NCI-H1105 (cell line): ENCODE measurements at places on chromosomes 3 and 15.

DNA sequence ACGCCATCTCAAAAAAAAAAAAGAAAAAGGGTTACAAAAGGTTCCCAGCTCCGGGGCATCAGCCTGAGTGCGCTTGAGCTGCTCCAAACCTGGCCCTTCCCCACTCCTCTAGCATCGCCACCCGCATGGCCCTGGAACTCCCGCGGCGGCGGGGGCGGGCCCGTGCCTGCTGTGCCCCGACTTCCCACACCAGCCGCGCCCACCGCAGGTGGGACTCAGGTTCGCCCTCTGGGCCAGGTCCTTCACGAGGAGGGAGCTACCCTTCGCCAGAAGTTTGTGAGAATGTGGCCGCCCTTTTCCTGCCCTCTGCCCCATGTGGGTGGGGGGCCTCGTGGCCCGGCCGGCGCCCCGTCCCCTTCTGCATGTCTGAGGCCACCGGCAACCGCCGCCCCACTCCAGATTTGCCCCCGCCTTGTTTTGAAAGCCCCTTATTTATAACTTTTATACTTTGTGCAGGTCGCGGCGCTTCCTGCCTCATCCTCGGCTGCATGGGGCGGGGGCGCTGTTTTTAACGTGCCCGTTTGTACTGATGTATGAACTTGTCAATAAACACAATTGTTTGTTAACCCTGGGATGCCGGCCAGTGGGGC is 507 bp upstream of the JMJD7 start:
- DNase-seq, result peak; percentile 15

DNA sequence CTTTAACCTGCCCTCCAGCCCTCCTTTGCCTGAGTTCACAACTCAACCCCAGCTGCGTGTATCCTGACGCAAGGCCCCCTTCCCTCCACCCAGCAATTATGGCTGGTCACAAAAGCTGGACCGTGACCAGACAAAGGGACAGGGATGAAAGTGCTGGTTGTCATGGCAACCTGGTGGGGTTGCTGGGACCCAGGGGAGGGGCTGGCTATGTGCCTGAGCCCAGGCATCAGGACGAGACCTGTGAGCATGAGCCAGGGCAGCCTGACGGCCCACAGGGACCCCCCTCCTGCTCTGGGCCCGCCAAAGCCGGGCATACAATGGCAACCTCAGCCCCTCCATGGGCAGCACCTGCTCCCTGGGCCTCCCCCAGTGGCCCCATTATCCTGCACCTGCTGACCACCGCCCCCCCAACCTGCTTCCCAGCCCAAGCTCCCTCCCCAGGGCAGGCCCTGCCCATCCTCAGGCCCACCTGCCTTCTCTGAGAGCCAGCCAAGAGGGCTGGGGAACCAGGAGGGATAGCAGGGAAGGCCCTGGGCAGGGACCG is 4.5 kb upstream of the DNAH1 start:
- DNase-seq, result peak; percentile 71

DNA sequence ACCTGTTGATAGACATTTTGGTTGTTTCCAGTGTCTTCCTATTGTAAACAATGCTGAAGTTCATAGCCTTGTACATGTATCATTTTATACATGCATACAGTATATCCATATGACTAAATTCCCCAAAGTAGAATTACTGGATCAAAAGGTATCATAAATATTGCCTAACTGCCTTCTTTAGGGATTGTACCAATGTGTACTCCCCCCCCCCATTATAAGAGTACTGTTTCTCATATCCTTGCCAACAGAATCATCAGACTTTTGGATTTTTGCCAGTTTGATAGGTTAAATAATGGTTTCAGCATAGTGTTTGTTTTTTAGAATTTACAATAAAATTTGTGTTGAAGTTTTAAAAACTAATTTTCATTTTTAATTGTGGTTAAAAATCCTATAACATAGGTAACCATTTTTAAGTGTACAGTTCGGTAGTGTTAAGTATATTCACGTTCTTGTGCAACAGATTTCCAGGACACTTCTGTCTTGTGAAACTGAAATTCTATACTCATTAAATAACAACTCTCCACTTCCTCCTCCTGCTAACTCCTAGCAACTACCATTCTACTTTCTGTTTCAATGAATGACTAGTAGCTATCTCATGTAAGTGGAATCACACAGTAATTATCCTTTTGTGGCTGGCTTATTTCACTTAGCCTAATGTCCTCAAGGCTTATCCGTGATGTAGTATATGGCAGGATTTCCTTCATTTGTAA is 30.8 kb upstream of the MAP3K13 start:
- peak; percentile 82 for DNase-seq

- DNase-seq, result no peak
These were observed 68.5 kb upstream of the GBE1 start for GRCh38 chr3:81829937-81830336.

DNA sequence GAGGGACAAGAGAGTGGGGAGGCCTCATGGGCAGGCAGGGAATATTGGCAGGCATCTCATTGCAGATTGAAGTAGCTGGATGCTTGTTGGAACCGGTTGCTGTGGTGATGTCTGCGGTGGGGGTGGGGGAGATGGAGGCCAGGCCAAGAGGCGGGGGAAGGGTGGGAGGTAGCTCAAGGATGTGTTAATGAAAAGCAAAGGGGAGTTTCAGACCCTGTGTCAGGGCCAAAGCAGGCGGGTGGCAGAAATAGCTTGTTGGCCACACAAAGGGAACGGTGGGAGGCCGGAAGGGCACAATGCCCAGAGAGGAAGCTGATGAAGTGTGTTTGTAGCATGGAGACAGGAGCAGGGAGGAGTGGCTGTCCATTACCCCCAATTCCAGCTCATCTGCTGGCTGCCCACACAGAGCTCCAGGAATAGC is 28.0 kb downstream of the CCDC33 start:
- DNase-seq, result no peak

DNA sequence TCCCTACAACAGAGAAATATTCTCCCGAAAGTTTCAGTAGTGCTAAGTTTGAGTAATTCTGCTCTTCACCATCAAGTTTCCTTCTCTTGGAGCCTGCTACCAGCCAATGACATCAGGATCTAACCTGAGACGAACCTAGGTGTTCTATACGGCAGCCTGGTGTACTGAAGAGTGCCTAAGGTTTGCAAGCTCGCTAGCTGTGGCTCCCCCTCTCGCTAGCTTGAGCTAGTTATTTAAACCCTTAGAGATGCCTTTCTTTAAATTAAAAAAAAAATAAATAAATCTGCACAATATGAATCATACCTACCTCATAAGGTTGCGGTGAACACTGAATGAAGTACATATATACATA is 1.4 kb upstream of the COL8A1 start:
- no peak for DNase-seq

DNA sequence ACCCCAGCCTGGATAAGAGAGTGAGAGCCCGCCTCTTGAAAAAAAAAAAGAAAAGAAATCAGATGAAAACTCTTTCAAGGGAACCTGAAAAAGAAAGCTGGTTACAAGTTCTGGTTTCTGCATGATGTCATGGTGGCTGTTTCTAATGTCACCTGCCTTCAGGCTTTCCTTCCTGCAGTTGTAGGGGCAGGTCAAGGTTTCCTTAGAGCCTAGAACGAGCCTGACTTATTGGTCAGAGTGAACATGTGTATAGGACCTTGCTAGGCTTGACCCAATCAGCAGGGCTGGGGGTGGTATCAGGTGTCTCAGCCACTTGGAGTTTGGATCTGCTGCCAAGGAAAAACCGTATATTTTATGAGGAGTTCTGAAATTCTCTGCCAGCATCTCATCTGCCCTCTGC is 3.8 kb downstream of the IVD start:
- DNase-seq, result no peak

DNA sequence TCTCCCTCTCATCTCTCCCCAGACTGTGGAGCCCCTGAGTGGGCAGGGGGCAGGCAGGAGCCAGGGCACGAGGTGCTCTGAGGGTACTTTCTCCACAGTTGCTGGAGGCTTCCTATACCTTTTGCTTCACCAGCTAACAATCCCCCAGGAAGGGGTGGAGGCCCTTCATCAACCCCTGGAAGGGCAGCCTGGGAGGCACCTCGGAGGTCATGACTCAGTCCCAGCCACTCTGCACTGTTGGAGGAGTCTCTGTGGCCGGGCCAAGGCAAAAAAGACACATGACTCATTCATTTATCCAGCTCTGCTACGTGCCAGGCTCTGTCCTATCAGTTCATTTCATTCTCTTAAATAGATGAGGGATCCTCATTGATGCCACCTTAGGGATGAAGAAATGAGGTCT is 15.6 kb upstream of the KY start:
- DNase-seq, result no peak

DNA sequence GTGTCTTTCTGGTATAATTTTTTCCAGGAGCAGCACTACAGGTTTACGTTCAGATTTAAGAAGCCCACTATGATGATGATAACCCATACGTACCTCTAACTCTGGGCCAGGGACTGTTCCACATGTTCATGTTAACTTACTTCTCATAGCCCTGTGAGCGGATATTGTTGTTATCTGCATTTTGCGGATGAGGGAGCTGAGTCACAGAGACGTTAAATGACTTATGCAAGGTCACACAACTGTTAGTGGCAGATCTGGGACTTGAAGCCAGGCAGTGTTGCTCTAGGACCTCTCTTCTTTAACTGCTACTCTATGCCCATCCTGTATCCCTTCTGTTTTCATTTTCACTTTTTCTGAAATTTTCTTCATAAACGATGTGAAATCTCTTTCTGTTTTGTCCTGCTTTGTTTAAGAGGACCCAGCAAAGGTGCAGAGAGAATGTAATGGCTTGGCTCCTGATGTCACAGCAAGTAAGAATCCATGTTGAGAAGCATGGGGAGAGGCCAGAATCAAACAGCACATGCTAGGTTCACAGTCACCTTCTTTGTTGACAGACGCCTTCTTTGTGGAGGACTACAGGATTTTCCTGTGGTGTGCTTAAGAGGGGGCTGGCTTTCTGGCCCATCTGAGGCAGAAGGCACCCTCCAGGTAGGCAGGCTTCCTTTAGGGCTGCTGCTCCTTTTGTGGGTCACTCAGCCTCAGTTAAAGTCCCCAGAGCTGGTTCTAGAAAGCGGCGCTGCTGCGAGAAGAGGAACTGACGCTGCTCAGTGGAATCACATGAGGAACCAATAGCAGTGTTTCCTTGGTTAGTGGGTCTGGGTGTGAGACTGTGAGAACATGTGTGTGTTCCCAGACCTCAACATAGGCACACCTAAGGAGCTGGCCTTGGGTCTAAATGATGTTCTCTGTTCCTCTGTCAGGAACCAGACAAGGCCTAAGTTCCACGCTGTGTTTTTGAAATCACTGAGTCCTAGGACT is 121.6 kb downstream of the TMEM108 start:
- DNase-seq, result no peak

DNA sequence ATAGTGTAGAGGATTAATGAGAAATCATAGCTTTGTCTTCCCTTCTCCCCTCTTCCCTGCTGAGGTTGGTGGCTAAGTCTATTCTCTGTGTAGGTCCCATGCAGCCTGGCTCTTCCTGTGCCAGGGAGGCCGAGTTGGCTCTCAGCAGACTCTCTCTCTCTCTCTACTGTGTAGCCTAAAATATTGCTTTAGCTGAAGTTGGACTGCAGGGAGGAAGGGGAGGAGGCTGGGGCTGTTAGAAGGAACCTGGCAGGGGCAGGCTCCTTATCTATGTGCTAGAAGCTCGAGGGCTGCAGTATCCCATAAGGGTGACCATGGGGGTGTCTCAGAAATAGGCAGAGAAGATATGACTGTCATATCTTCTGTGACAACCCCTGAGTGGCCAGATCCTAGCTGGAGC is 160.8 kb downstream of the EPHB1 start:
- DNase-seq, result no peak

DNA sequence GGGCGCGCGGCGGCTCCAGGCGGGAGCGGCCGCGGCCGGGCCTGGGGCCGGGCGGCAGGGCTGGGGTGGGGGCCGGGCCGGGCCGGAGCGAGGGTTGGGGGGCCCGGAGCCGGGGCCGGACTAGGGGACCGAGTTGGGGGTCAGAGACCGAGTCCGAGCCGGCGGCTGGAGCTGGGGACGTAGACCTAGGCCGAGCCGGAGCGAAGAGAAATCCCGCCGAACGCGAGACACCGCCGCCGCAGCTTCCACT is 37.3 kb downstream of the HMCES start:
- DNase-seq, result no peak

- DNase-seq, result no peak
These were observed 804.6 kb downstream of the EPHA3 start for GRCh38 chr3:89912031-89912430.

GRCh38 chr3:31178467-31178866 is 284.0 kb upstream of the GADL1 start:
- DNase-seq, result no peak

DNA sequence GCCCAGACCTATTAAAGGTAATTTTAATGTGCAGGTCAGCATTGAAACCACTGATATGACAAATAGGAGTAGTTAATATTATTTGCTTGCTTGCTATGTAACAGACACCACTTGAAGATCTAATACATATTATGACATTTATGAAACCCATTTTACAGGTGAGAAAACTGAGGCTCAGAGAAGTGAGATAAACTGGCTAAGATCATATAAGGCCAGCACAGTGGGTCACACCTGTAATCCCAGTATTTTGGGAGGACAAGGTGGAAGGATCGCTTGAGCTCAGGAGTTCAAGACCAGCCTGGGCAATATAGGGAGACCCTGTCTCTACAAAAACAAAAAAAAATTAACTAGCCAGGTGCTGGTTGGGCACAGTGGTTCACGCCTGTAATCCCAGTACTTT is 33.1 kb upstream of the EIF4A2 start:
- DNase-seq, result no peak

GRCh38 chr15:71313806-71314205 is 198.5 kb downstream of the THSD4 start:
- DNase-seq, result no peak

GRCh38 chr3:15050405-15051092 is 14.6 kb downstream of the MRPS25 start:
- no peak for DNase-seq

DNA sequence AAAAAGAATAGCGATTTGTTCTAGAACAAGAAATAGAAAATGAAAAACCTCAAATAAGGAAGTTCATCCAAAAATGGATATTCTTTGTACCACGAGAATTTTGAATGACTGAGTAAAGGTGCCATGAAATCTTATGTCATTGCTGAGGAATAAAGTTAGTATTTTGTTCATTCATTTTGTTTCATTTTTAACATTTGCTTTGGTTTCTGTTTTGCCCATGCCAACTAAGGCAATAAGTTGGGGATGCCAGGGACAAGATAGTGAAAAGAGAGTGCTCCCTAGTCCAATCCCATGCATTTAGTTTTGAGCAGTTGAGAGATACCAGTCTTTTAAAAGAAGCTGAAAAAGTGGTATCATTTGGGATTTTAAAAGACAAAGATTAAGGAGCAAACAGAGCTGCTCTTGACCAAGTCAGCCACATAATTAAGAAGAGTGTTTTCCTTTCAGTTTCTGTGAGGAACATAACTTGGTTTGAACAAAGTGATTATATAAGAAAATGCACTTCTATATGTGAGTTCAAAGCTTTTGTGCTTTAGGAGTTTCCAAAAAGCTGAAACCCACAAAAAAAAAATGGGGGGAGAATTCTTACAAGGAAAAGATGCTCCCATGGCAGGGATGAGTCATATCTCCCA is 201.4 kb downstream of the PLOD2 start:
- no peak for DNase-seq

DNA sequence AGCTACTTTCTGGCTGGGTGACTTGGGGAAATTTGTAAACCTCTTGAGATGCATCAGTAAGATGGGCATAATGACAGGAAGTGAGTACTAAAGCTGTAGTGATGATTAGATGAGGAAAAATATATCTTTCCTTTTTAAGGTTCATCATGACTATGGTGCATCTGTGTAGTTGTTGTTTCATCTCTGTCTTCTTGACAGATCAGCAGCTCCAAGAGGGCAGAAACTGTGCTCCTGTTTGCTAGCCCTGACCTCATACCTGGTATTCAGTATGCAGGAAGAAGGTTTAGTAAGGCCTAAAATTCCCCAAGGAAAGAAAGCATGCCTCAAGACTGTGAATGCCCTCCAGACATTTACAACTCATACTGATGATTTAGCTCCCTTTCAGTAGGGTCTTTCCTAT is 82.5 kb upstream of the PSMD6 start:
- no peak for DNase-seq
